A172 (cell line): ENCODE measurements at places on chromosomes 3 and 15.

GRCh38 chr3:123750659-123751420, 133.3 kb downstream of the MYLK start:
- peak; percentile 97 for DNase-seq

GRCh38 chr15:77479015-77479414, 58.3 kb downstream of the HMG20A start:
- DNase-seq = no peak

DNA sequence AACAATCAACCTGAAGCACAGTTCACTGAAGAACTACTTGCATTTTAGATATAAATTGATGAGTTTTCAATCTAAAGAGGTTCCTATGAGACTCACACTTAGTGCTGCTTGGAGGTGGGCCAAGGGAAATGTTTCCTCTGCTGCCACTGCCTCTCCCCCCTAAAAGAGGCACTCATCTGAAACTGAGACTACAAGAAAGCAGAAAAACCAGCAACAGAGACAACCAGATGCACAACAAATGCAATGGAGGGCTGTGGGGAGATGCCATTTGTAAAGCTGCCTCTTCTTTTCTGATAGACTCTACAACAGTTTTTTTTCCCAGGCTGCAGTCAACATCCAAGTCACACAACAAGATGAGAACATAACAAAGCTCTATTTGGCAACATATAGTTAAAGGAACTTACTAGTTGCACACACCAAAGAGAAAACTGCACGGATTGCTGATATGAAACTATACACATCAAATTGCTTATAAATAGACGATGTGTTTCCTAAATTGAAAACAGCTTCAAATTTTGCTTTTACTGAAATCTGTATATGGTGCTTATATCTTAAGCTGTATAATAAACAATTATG, 11.0 kb downstream of the TSPAN3 start:
- DNase-seq = no peak

GRCh38 chr3:53217175-53217574, 38.6 kb downstream of the TKT start:
- no peak for DNase-seq

GRCh38 chr3:72675243-72675642, 173.0 kb downstream of the SHQ1 start:
- no peak for DNase-seq
